ENCODE measurements at places on chromosomes 7 and 10.

DNA sequence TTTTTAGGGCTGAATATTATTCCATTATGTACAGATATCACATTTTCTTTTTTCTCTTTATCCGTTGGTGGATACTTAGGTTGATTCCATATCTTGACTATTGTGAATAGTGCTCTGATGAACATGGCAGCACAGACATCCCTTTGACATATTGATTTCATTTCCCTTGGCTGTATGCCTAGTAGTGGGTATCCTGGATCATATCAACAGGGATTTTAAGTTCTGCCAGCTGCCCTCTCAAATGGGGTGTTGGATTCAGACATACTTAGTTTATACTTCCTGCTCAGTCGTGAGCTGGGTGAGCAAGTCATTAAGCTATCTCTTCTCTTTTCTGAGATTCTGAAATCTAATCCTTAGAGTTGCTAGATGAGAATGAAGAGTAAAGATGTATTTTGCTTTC is 139.6 kb upstream of the SORCS3 start:
- DNase-seq: no peak

DNA sequence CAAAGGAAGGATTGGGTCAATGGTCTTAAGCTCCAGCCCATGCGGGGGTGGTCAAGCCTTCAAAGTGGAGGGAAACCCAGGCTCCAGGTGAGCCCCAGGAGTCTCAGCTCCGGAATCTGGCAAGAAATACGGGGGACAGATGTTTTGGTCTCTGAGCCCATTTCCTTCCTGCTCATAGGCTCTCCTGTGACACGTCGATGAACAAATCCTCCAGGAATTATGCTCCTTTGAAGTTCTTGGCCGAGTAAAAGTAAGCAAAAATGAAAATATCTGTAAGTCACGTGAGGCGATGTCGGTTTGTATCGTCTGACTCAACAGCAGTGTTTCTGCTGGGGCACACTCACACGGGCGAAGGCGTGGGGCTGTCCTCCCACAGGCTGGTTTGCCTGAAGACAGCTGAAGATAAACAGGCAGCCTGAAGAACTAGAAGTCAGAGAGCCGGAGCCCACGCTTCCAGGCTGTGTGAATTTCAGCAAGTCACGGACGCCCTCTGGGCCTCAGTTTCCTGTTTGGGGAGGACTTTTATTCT is 52.6 kb upstream of the SMNDC1 start:
- no peak for DNase-seq

DNA sequence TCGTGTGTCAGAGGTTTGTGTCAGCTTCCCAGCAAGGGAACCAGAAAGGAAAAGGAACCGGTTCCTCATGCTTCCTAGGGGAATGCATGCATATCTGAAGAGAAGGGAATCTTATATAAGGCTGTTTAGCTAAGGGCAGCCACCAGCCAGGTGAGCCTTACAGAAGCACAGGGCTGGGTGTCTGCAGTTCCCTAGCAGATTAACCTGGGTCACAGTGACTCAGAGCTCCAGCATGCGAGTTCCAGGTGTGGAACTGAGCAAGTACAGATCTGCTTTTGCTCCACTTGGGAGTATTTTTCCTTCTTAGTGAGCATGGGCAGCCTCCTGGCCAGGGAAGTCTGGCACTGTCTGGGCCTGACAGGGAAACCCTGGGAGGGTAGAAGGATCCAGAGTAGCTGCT is 957 bp upstream of the ANKRD2 start:
- no peak for DNase-seq

- DNase-seq: no peak
Measured at GRCh38 chr7:150875791-150876190, 23.5 kb downstream of the AOC1 start.

- no peak for DNase-seq
Measured at GRCh38 chr10:87918254-87918859, 54.9 kb downstream of the PTEN start.

GRCh38 chr7:122268101-122268500 is 36.4 kb downstream of the FEZF1 start:
- DNase-seq: peak; percentile 48

- DNase-seq: no peak
Measured at GRCh38 chr10:21534604-21535493, 817 bp downstream of the MLLT10 start.

- DNase-seq: no peak
Measured at GRCh38 chr10:3239066-3239919, 66.7 kb upstream of the PITRM1 start.

DNA sequence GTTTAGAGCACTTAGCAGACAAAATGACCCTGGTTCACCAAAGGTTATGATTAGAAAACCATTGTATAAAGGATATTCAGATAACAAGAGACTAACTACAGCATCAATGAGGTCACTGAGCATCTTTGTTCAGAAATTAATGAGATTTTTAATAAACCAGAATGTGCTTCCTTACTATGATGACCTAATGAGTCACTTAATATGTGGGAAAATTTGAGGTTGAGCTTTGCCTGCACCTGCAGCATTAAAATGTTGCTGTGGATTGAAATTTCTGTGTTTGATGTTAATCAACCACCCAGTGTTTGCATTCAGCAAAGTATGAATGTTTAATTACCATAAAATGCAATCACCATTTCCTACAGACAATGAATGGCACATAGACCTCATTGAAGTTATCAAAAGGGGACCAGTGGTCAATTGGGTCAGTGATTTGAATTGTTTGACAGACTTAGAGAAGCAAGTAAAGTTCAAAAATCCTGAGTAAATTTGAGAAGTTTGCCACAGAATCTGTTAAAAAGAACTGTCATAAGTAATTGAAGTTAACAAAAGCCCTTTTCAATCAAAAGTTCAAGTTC is 45.8 kb downstream of the EXOC6 start:
- no peak for DNase-seq

All from NCI-H187 treated with DMSO at 0.1 percent for 48 hours (cell line).